Amniotic epithelial cell (primary cell): ENCODE measurements at places on chromosomes 13 and 19.

DNA sequence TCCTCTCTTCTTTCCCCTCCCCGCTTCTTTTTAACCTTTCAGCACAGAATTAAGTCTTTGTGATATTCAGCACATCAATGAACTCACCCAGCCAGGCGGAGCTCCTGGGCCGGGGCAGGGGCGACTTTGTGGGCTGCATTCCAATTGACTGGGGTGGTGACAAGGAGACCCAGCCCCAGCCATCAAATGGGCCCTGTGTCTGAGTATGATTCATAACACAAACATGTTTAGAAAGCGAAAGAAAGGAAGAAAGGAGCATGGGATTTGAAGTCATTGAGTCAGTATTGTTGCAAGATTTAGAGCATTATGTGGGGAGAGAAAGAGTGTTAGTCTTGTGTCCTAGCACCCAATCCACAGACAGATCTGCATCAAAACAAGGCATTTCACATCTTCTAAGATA is 185.3 kb downstream of the LHFPL6 start:
- peak; percentile 62 for DNase-seq

GRCh38 chr13:82898586-82898985 is 983.7 kb downstream of the SLITRK1 start:
- no peak for DNase-seq

- peak; percentile 55 for DNase-seq
Measured at GRCh38 chr19:1261798-1262622, 7.1 kb upstream of the CIRBP start.

DNA sequence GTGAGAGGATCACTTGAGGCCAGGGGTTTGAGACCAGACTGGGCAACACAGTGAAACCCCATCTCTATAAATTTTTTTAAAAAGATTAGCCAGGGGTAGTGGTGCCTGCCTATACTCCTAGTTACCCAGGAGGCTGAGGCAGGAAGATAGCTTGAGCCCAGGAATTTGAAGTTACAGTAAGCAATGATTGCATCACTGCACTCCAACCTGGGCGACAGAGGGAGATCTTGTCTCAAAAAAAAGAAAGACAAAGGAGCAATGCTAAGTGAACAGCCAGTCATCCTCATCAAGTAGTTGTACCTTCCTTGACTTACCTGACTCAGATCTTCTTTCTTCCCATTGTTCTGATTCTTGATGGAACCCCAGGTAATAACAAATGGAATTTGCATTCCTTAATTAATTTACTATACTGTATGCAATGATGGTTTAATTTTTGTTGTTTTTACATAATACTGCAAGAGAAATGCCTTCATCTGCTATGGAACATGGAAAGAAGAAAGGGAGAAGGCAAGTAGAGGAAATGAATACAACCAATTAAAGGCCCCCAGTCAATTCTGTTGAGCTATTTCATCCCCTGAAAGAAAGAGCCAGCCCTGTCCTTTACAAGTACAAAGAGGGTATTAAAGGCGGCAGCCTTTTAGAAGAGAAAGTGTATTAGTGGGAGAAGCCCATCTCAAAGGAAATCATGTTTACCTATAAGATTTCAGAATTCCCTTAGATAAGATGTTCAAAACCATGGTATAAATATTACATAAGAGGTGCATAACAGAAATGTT is 316.7 kb downstream of the DIAPH3 start:
- peak; percentile 35 for DNase-seq

GRCh38 chr19:7663706-7664105 is 5.1 kb upstream of the RETN start:
- DNase-seq = no peak

GRCh38 chr19:18940769-18941627 is at the start of gene HOMER3:
Gene HOMER3 (minus strand): TSS chr19:18941217. CDS start chr19:18938982, 2,235 bp downstream.
- peak; percentile 38 for DNase-seq

GRCh38 chr13:112783135-112783977 is 93.5 kb downstream of the ATP11A start:
- peak; percentile 82 for DNase-seq

DNA sequence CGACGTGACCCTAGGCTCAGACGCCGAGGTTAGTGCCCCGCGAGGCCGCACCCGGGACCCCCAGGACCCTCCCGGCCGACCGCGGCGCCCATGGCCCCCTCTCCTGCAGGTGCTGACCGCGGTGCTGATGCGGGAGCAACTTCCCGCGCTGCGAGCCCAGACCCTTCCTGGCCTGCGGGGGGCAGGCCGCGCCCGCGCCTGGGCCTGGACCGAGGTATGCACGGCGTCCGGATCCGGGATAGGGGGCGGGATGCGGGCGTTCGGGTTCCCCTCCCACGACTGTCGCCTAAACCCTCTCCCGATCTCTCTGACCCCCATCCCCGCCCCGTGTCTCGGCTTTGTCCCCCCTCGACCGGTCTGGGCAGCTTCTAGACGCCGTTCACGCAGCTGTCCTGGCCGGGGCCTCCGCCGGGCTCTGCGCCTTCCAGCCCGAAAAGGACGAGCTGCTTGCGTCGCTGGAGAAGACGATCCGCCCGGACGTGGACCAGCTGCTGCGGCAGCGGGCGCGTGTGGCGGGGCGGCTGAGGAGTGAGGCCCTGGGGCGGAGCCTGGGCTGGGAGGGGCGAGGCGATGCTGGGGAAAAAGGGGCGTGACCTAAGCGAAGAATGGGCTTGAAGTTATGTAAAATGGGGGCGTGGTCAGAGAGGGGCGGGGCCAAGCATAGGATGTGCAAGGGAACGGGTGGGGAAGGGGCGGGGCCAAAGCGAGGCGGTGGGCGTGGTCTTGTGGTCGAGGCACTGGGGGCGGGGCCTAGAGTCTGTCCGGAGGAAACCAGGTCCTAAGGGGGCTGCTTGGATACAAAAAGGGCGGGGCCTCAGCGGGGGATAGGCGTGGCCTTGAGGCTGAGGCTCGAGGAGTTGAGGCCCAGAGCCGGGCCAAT is 16.0 kb upstream of the COLGALT1 start:
- DNase-seq = peak; percentile 89

- DNase-seq = no peak
Measured at GRCh38 chr19:41906271-41906670, 22.0 kb downstream of the ERFL start.

- no peak for DNase-seq
Measured at GRCh38 chr13:59790626-59791025, 373.1 kb downstream of the DIAPH3 start.

- DNase-seq = no peak
Measured at GRCh38 chr19:29952646-29953045, 10.6 kb downstream of the URI1 start.

GRCh38 chr19:2588081-2588777 is 112.3 kb downstream of the GADD45B start:
- peak; percentile 53 for DNase-seq

DNA sequence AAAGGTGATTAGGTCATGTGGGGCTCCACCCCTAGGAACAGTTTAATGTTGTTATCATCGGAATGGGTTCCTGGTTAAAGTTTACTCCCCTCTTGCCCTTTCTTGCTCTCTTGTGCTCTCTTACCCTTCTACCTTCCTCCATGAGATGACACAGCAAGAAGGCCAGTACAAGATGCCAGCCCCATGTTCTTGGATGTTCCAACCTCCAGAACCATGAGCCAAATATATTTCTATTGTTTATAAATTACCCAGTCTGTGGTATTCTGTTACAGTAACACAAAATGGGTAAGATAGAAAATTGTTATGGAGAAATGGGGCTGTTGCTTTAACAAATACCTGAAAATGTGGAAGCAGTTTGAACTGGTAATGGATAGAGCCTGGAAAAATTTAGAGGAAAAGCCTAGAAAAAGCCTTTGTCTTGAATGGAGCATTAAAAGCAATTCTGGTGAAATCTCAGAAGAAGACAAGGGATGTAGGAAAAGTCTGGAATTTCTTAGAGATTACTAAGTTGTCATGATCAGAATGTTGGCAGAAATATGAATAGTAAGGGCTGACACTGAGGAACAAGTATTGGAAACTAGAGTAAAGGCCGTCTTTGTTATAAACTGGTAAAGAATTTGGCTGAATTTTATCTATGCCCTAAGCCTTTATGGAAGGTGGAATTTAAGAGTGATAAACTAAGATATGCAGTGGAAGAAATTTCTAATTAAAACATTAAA is 53.5 kb upstream of the TSC22D1 start:
- DNase-seq = peak; percentile 33

- peak; percentile 47 for DNase-seq
Measured at GRCh38 chr13:21164631-21165030, 11.7 kb downstream of the SKA3 start.

- no peak for DNase-seq
Measured at GRCh38 chr13:111129465-111130115, 14.5 kb downstream of the ARHGEF7 start.

DNA sequence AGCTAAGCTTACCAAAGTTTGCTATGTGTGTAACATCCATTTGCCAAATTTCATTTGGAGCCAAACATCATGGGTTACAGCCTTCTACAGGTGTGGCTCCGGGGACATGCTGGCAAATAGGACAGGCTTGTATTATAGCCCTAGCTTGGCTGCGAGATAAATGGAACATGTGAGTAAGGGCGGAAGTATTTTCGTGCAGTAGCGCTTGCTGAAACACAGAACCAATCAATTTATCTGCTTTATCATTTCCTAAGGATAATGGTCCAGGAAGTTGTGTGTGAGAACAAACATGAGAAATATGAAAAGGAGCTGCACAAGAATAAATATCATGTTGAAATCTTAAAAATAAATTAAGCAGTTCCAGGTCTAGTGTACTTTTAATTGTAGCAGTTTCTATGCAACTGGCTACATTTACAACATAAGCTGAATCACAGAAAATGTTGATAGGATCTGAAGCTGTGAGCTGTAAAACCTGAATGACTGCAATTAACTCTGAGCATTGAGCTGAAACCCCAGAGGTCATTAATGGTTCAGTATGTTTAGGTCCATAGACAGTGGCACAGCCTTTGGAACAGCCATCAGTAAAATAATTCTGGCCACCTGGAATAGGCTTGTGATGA is 22.2 kb upstream of the ZNF100 start:
- DNase-seq = no peak

DNA sequence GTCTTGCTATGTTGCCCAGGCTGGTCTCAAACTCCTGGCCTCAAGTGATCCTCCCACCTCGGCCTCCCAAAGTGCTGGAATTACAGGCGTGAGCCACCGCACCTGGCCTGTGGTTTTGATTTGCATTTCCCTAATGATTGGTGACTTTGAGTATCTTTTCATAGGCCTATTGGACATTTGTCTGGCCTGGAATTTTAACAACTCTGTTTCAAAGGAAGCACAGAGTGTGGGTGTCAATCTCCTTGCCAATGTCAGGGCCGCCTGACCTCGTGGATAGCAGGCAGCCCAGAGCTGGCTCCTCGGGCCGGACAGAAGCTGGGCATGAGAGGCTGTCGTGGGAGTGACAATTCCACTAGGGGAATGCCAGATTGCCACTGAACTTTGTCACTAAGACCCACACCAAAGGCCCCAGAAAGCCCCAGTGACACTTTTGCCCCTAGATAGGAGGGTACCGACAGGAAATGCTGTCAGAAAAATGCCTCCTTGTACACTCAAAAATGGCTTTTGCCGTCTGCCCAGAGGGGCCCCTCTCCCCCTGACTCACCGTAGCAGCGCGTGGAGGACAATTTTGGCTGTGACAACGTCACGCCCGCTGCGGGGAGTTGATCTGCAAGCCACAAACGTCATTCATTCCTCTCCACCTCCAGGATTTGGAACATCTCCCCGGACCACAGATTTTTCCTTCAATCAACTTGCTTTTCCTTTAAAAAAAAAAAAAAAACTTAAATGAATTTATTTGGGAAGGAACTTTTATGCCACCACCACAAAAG is 11.7 kb upstream of the ADGRE5 start:
- no peak for DNase-seq

DNA sequence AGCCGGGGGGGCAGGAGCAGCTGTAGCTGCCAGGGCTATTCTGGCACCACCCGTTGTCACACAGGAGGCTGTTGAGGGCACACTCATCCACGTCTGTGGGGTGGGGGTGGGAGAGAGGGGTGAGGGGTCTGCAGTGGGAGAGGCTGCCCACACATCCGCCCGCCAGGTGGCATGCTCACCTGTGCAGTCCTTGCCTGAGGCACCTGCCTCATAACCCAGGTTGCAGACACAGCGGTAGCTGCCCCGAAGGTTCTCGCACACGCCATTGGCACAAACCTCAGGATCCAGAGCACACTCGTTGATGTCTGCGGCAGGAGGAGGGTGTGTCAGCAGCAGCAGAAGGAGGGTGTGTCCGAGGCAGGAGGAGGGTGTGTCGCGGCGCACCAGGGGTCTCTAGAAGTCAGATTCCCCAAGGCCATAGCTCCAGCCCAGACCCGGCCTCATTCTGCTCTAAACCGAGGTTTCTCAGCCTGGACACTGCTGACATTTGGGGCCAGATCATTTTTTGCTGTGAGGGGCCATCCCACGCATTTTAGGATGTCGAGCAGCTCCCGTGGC is 20.3 kb downstream of the FBN3 start:
- DNase-seq = no peak

DNA sequence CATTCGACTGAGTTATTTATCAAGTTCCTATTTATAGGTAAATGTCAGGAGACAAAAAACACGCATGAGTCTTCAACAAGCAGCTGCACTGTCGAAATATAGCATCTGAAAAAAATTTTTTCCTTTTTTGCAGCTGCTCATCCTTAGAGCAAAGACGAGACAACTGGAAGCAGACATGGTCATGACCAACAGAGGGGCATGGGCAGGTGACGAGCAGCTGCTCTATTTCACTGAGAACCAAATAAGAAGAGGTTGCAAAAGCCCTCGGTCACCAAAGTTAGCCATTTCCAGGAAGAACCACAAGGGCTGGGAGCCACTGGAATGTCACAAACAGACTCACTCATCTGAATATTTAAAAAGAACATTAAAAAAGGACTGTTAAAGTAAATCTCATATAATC is 22.2 kb downstream of the SOHLH2 start:
- no peak for DNase-seq

DNA sequence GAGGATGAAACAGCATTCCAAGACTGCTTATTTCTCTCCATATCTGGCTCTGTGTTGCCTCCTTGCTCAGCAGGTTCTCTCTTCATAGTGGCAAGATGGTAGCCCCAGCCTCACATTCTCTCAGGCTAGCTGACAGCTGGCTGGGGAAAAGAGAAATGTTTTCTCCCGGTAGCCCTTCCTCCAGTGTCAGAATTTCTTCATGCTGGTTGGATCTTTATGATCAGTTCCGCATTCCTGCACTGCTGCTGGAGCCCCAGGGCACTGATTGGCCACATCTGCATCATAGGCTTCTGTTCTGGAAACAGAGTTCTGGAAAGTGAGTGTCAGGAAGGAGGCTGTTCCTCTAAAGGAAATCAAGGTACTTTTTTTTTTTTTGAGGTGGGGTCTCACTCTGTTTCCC is 24.6 kb downstream of the POP4 start:
- DNase-seq = no peak

GRCh38 chr13:97329331-97329730 is 104.6 kb upstream of the RAP2A start:
- peak; percentile 40 for DNase-seq

- no peak for DNase-seq
Measured at GRCh38 chr19:8148410-8149260, 757 bp downstream of the FBN3 start.

DNA sequence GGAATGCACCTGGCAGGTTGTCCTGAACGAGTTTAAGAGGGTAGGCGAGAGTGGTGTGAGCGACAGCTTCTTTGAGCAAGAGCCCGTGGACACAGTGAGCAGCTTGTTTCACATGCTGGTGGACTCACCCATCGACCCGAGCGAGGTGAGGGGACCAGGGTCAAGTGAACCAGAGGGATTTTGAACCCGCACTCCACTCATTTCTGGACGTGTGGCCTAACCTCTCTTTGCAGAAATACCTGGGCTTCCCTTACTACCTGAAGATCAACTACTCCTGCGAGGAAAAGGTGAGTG is 1.7 kb downstream of the CATSPERG start:
- DNase-seq = no peak
